ENCODE measurements at places on chromosomes 16 and 17.

- no peak for DNase-seq
These were observed at the start of gene CACNG1 for GRCh38 chr17:67044016-67044772. Gene CACNG1, plus strand, starts transcription at chr17:67044554. Its CDS starts 107 bp downstream, at chr17:67044661.

GRCh38 chr17:51185763-51186332 lies 19.6 kb downstream of the NME2 start:
- DNase-seq: no peak

DNA sequence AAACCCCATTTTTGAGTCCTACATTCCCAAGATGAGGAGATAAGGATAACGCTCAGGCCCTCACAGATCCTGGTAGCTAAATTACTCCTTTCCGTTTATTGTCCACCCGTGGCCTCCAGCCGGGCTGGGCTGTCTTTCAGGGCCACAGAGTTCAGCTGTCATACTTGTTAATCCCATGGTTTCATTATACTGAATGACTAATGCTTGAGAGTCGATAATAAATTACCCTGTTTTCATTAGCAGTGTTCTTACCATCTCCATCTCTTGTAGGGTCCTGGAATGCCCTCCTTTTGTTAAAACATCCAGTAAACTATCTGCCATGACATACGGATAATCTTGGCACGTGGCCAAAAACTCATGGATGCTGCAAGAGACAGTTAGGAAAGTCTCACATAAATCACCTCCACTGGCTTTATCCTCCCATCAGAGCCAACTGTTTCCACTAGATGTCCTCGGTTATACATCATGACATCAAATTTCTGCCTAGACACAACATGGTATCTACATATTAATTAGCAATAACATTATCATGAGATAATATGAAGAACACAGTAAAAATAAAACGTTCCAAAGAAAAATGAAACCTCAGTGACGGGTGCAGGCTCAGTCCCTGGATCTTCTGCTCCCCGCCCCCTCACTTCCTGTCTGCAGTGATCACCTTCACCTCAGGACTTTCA lies 45.3 kb downstream of the BRD7 start:
- no peak for DNase-seq

- no peak for DNase-seq
These were observed 53.4 kb downstream of the ABCC12 start for GRCh38 chr16:48102083-48103008.

DNA sequence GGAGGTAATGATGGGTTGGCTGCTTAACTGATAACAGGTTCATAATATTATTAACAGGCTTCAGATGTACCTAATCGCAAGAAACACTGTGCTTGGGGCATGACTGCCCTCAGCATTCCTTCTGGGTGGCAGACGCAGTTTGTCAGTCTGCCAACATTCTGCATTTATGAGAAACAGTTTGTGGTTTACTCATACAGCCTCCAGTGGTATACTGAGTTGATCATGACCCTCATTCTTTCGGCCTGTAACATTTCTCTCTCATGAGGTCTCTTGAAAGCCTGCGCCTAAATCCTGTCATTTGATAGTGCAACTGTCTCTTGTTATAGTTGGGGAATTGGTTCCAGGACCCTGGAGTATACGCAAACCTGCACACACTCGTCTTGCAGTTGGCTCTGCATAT lies 4.9 kb upstream of the RUSF1 start:
- no peak for DNase-seq

DNA sequence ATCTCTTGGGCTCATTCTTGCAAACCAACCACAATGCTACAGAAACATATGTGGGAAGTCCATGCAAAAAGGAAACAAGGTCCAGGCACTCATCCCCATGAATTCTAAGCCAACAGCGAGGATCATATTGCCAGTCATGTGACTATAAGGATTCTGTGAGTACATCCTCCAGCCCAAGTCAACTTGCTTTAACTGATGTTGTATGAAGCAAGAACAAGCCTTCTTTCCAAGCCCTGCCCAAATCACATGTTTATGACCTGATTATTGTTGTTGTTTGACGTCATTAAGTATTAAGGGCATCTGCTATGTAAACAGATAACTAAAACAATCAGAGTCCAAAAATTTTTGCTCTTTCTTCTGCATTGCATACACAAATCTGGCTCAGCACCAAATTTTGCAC lies 78.2 kb upstream of the MON1B start:
- no peak for DNase-seq

DNA sequence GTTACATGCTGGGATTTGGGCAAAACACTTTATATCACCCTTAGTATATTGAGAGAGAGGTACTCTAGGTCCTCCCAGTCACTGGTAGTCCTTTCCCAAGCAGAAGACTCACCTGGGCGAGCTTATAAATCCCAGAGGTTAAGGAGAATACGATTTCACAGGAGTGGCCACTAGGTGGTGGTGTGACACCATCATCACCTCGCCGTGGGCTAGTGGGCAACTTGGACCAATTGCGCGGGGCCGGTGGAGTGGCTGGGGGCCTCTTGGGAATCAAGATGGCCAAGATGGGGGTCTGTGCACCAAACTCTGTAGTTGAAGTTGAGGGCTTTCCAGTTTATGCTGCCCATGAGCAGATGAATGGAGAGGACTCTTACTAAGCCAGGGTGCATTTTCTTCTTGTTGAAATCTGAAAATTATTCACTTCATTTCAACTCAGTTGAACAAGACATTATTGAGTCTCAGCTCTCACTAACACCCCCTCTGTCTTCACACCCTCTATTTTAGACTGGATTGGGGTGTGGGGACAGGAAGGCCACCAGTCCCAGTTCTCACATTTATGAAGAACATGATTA lies 38.2 kb upstream of the PIRT start:
- DNase-seq: no peak

GRCh38 chr17:12256380-12256995 lies 235.8 kb downstream of the MAP2K4 start:
- no peak for DNase-seq

DNA sequence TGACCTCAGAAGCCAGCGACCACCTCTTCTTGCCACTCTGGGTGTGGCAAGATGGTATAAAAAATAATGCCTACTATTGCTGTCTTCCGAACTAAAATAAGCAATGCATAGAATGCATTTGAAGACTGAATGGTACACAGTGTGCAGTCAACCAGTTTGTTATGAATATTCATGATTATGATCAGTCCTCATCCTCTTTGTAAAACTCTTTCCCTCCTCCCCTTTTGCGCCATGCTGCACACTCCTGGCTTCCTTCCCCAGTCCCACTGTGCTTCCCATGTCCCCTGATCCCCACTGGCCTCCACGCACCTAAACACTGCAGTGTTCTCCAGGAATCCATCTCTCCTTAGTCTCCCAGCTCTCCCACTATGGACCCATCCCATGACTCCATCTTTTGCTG lies 348.0 kb downstream of the SOX9 start:
- no peak for DNase-seq

DNA sequence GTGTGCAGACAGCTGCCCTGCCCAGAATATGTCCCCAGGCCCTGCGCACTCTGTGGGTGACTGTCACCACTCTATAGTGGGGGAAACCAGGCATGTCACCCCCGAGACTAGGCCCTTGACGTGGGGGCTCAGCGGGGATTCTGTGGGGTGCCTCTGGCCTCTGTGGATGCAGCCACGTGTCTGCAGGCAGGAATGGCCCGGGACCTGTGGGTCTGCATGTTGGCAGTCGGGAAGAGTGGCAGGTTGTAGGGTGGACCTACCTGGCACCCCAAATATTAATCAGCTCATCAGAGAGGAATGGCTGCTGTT lies 954 bp downstream of the IL32 start:
- DNase-seq: no peak

DNA sequence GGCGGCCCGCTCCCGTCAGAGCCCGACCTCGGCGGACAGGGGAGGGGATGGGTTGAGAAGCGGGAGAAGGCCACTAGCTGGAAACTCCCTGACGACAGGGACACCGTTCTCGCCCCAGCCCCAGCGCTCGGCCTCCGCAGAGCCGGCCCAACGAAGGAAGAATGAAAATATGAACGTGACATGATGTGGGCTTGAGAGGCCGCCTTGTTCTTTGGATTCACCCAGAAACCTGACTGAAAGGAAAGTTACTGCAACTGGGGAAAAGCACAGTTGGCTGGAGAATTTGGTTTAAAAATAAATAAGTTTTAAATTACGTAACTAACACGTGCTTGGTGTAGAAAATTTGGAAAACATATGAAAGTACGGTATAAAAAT lies 21.1 kb downstream of the NPTX1 start:
- no peak for DNase-seq

DNA sequence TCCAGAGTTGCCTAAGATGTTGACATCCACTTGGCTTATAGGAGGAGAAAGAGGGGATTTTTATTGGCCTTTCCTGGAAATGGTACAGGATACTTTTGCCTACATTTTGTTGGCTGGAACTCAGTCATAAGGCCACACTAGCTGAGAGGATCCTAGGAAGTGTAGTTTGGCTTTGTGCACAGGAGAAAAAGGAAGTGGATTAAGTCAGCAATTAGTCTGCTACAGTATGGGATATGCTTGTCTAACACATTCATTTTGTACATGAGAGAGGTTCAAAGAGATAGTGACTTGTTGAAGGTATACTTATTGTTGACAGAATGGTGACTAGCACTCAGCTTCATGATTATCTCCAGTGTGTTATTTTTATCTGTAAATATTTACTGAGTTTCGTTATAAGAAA lies 10.3 kb downstream of the UTP18 start:
- DNase-seq: no peak

GRCh38 chr16:78906135-78906534 lies 694.4 kb downstream of the MAF start:
- DNase-seq: no peak

- DNase-seq: no peak
These were observed 5.2 kb downstream of the PECAM1 start for GRCh38 chr17:64385187-64386083.

DNA sequence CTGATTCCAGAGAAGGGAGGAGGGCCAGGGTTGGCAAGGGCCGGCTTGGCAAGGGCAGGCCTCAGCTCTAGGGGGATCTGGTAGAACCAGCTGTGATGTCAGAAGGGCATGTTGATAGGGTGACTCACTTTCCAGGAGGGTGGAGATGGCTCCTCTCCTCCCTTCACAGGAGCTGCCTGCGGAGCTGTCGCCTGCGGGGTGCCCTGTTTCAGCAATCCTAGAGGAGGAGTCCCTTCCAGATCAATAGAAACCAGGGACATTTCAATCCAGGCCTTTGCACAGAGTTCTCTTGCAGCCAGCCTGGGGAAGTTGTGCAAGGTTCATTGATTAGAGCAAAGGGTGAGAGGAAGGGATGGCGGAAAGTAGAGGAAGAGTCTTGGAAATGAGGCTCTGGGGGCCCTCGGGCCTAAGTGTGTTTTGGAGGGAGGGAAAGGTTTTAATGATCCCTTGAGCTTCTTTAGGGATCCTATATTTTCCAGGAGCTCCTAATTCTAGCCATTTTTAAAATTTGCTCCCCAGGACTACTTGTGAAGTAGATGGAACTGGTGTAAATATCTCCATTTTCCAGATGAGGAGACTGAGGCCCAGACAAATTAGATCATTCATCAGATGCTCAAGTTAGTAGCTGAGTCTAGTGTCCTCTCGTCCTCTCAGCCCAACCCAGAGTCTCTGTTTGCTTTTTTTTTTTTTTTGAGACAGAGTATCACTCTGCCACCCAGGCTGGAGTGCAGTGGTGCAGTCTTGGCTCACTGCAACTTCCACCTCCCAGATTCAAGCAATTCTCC lies 24.8 kb upstream of the CSNK2A2 start:
- no peak for DNase-seq

DNA sequence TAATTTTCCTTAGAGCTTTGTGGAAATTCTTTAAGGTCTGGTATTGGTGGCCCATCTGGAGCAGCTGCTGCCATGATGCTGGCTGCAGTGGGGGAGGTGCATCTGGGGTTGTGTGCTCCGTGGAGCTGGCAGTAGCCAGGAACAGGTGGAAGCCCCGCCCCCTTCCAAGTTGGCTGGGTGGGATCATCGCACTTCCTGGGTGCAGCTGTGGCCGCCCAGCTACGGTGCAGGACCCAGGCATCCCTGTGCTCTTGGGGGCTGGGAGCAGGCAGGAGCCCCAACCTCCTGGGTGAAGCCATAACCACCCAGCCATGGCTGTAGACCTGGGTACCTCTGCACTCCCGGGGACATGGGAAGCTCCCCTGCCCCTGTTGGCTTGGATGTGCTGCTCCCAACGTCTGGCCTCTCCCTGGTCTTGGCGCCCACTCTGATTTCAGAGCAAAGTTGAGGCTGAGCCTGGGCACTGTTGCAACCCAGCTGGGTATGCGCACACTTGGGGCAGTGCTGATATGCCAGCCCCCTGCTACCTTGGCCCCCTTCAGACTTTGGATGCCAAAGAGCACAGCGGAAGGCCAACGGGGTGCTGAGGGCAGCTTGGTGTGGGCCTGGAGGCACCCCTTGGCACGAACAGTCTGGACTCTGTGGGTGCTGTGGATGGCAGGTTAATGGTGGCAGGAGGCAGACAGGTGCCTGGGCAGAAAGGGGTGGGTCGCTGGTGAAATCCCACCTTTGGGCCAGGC lies 145.2 kb downstream of the MYO1D start:
- no peak for DNase-seq

DNA sequence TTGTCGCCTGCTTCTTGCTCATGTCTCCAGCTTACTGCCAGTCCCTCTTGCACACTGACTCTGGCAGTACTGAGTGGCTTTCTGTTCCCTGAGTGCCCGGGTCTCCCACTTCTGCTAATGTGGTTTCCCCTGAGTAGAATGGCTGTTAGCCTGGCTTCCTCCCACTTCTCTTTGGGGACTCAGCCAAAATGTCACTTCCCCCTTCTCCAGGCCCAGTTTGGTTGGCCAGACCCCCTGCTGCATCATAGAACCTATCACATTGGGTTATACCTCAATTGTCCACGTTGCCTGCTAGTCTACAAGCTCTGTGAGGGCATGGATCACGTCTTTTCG lies 304.4 kb downstream of the HS3ST3B1 start:
- peak; percentile 59 for DNase-seq

DNA sequence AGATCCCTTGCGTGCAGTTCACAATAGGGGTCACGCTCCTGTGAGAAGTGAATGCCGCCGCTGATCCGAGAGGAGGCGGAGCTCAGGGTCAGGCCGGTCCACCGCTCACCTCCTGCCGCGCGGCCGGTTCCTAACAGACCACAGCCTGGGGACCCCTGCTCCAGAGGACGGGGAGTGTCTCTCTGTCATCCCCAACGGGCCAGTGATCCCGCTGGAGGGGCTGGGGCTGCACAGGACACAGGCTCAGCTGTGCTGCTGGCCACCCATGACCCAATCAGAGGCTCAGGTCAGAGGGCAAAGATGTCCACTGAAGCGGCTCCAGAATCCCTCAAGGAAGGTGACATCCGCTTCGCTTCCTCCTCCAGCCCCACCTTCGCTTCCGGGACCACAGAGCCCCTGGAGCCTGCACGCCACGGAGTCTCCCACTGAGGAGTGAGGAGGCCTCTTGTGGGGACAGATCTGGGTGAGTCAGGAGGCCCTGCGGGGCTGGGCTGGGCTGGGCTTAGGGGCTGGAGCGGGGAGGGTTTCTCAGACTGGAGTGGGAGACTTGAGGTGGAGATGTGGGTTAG lies 115.4 kb downstream of the METRNL start:
- no peak for DNase-seq
